ENCODE measurements at places on chromosomes 7 and 10.

- peak; percentile 37 for DNase-seq
These were observed 39.4 kb downstream of the PLXNA4 start for GRCh38 chr7:132536654-132537395.

DNA sequence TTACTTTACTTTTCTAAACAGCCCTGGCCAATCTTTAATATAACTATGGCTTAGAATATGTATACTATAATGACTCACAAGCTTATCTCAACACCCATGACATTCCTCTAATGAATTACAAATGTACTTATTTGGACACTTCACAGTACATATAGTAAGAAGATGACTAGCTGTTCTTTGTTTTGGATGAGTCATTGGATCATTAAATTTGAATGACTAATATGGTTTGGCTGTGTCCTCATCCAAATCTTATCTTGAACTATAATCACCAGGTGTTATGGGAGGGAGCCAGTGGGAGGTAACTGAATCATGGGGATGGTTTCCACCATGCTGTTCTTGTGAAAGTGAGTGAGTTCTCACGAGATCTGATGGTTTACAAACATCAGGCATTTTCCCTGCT lies 807.5 kb upstream of the SORCS1 start:
- peak; percentile 83 for DNase-seq

DNA sequence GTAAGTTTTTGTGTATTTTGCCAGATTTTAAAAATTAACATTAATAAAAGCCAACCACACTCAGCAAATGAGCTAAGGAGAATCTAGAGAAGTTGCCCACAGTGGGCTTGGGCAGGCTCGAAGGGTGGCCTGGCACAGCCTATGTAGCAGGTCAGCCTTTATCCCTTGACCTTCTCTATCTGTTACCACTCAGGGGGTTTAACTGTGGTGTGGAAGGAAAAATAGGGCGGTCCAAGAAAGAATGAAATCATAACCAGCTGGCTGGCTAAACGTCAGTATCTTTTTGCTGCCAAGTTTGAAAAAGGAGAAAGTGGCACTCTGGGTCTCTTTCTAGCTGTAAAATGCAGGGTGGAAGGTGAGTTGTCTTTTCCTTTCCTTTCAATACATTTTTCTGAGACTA lies 130.3 kb upstream of the ASAH2 start:
- DNase-seq: no peak

- no peak for DNase-seq
These were observed 191.8 kb downstream of the HTR7 start for GRCh38 chr10:90665905-90666662.

DNA sequence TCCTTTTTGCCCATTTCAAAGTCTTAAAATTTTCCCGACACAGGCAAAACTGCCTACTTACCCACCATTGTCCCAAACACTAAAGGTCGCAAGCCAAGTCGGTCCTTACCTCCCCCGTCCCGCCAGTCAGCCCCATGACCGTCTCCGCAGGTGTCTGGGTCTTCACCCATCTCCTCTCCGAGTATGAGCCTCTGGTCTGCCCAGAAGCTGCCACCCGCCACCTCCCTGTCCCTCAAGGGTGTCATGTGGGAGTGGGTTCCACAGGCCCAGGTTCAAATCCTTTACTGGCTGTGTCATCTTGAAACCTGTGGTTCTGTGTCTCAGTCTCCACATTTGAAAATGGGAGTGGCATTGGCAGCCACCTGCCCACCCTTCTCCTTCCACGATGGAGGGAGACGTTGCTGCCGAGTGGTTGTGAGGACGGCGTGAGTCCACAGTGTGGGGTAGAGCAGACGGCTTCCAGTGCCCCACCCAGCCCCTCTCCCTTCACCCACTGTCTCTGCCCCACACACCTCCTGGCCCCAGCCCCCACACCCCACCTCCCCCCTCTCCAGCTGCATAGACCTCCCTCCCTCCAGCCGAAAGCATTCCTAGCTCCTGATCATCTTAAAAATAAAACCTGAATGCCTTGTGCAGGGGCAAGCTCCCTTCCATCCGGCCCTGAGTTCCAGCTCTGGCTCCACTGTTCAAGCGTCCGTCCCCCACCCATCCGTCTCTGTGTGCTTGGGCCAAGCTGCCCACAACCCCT lies 35.3 kb downstream of the FOXL3 start:
- DNase-seq: no peak

DNA sequence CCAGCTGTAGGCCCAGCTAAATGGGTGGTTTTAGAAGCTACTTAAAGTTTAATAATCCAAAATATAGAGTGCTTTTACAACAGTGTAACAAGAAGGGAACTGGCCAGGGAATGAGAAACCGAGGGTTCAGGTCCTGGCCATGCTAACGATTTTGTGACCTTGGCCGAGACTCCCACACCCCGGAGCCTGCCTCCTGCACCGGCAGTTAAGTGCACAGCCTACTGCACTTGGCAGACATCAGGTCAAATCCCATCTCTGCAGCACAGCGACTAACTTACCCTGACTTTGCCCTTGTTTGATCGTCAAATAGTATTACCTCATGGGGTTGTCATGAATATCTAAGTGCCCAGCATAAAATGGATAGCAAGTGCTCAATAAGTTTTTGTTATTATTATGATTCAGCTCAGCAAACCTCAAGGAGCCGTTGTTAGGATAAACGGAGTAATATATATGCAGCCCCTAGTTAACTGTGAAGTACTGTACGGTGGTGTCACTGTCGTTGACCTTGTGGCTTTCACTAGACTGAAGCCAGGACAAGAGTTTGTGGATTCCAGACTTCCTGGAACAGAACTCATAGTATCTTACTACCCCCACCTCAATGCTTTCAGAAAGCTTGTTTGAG lies 35.5 kb downstream of the LYZL1 start:
- peak; percentile 63 for DNase-seq

DNA sequence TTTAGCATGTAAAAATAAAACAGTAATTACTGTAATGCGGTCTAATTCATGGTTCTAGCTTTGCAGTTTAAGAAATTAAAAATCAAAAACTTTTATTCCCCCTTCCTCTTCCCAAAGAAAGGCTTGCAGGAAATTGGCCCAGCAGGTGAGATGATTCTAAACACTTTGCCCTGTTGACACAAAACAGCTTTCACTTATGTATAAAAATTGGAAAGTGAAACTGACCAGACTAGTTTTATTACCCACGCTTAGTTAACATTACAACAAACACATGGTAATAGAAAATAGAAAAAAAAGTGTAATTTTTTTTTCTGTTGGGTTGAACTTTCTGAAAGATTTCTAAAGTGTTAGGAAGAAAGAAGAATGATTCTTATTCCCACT lies 1.2 kb upstream of the CCDC6 start:
- DNase-seq: no peak

DNA sequence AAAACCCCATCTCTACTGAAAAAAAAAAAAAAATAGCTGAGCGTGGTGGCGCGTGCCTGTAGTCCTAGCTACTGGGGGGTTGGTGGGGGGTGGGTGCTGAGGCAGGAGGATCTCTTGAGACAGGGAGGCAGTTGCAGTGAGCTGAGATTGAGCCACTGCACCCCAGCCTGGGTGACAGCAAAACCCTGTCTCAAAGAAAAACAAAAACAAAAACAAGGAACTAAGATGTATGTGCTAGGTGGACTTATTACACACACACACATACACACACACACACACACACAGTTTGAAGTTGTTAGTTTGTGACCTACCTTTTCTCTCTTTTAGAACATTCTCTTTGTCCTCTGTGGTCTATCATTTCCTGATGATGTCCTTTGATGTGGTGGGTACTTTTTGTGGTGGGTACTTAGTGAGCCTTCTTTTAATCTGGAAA lies 53.5 kb downstream of the EXOC6 start:
- DNase-seq: no peak

Data from astrocyte of the spinal cord (primary cell).